ENCODE measurements at places on chromosomes 1 and 21. TPM values are rescaled to one million over a fixed set of nuclear protein-coding genes. Genes with fewer than 3 reads are reported as not detected.

Gene LCE1E
- not detected for total RNA-seq

Gene ADORA1
- total RNA-seq = not detected

Gene KRTAP19-3
- not detected for total RNA-seq

Gene KRTAP10-5
- not detected for total RNA-seq
